ENCODE measurements at places on chromosomes 7 and 10.
A peak's percentile ranks its signal among the peaks of the same experiment; 100 is the strongest.

DNA sequence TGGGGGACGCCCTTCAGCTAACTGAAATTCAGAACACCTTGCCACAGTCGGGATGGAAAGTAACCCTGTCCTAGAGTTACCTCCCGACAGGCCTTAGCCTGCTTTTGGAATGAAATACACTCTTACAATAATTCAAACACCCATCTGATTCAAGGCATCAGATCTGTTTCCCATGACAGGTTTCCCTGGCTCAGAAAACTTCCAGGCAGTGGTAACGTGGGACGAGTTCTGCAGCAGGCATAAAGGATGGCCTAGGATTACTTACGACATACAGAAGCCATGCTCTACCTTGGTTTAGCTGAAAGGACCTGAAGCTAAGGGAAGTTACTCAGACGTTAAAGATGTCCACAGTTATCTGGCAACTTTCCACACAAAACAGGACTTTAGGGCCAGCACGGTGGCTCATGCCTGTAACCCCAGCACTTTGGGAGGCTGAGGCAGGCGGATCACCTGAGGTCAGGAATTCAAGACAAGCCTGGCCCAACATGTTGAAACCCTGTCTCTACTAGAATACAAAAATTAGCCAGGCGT, 5.0 kb downstream of the PAXIP1 start:
- no peak for DNase-seq

DNA sequence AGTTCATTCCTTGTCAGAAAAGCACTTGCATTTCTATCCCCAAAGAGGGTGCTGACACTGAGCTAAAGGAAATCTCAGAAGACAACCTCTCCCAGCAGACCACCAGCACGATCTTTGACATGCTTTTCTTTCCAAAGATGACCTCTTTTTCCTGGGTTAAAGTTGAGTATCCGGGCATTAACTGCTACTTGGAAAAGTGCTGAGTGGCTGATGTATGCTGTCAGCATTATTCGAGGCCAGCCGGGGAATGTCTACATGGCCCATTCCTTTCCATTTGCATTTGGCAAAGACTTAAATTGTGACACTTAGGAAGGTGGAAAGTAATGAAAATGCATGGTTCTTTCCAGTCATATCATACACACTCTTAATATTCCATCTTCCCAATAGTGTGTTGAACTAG, 90.6 kb upstream of the SKAP2 start:
- no peak for DNase-seq

GRCh38 chr7:20152511-20152910, 64.7 kb downstream of the MACC1 start:
- DNase-seq = no peak

- DNase-seq = no peak
These were observed 80.0 kb upstream of the LYZL1 start for GRCh38 chr10:29208845-29209244.

DNA sequence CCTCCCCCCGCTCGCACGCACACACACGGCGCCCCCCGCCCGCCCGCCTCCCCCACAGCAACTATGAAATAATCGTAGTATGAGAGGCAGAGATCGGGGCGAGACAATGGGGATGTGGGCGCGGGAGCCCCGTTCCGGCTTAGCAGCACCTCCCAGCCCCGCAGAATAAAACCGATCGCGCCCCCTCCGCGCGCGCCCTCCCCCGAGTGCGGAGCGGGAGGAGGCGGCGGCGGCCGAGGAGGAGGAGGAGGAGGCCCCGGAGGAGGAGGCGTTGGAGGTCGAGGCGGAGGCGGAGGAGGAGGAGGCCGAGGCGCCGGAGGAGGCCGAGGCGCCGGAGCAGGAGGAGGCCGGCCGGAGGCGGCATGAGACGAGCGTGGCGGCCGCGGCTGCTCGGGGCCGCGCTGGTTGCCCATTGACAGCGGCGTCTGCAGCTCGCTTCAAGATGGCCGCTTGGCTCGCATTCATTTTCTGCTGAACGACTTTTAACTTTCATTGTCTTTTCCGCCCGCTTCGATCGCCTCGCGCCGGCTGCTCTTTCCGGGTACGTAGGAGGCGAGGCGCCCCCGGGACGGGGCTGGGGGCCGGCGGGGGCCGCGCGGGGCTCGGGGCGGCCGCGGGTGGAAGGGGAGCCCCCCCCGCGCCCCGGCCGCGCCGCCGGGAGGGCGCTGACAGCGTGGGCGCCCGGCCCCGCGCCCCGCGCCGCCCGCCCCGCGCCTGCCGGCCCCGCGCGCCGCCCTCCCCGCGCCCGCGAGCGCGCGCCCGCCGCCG, 441 bp downstream of the BMI1 start:
- DNase-seq = peak; percentile 57

DNA sequence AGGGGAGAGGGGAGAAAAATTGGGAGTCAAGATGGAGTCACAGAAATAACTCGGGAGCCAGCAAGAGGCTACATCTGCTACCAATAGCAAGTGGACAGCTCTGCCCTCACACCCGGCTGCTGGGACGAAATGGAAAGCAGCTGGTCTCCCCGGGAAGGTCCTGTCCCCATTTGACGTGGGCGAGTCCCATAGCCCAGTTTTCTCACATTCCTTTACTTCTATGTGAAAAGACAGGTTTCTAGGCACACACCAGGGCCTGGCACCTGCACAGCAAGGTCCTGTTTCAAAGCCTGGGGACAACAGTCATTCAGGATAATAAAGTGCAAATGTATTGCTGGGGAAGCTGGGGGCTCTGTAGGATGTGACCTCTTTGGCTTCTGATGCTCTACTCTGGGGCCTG, 162.6 kb downstream of the OAT start:
- DNase-seq = no peak

DNA sequence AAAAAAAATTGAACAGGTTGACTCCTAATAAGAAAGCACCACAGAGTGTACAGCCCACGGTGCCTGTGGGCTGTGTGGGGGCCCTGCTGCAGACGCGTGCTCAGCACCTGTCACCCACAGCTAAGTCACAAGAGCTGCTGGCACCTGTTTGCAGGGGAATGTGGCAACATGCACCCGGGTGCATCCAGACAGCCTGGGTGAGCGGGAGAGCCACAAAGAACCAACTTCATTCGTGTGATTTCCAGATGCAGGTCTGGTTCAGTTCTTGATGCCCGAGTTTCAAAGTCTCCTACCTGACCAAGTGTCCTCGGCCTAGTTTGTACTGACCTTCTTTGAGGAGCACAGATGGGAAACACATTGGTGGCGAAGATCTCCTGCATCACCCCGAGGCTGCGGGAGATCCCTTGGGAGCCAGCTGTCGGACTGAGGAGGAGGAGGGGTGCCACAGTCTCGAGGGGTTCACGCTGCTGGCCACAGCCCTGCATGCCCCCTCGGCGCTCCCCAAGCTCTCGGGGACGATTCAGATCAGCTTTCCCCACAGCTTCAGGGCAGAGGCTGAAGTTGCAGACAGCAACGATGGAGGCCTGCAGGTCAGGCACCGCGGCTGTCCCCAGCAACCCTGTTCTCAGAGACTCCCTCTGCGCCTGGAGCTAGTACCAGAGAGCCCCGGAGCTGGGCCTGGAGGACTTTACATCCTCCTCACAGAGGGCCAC, 35.3 kb downstream of the AMZ1 start:
- DNase-seq = peak; percentile 12

DNA sequence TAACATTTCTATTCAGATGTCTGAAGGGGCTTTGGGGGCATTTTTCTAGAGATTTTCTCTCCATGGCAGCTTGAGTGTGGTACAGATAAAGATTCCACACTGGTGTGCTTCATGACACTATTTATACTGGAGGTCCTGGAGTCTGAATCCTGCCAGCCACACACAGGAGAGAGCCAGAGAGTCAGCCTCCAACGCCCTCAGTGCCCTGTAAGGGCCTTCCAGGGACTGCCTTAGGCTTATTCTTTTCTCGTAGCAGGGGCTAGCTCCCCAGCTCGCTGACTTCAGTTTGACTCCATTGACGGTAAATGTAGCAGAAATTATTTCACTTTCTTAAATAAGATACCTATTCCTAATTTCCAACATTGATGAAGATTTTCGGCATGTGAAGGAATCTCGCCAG, 100.9 kb downstream of the VSTM2A start:
- DNase-seq = no peak

DNA sequence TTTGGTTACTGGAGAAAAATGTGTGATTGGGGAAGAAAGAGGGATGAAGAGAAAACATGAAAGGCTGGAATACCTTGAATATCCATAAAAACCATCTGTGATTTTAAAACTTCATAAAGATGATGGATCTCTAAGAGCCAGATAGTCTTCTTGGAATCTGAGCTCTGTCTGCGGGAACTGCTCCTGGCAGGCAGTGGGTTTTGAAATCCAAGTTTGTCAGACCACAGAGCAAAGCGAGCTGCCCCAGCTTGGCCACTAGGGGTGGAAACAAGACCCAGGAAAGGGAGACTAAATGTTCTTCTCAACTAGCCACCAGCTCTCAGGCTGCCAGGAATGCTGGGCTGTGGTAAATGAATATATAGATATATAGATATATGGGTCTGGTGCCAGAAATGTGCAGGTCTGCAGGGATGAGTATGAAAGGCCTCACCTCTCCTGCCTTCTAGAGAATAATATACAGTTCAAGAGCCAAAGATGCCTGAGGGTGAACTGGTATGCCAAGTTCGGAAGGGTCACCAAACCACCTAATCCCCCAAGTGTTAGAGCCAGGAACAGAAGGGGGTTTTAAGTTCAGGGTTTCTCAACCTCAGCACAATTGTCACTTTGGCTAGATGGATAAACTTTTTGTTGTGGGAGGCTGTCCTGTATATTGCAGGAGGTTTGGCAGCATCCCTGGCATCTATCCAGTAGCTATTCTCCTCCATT, 208.8 kb downstream of the KCNMA1 start:
- no peak for DNase-seq

- no peak for DNase-seq
These were observed 415.5 kb upstream of the COBL start for GRCh38 chr7:51732116-51732515.

DNA sequence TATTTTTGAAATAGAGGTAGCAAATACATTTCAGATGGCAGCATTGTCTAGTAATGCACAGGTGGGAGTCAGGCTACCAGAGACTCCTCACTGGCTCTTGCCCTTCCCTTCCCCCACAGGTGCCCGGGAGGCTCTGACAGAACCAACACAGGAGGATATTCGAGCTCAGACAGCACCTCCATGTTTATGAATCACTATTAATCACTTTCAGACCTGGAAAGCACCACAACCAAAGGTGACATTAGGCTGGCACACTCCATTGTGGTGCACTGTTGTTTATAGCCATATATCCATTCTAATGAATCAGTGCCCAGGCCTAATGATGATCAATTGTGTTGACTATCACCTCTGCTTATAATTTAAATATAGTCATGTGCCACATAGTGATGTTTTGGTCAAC, 107.8 kb upstream of the NAMPT start:
- DNase-seq = no peak

- DNase-seq = no peak
These were observed 29.9 kb downstream of the CYTH3 start for GRCh38 chr7:6242561-6242960.

DNA sequence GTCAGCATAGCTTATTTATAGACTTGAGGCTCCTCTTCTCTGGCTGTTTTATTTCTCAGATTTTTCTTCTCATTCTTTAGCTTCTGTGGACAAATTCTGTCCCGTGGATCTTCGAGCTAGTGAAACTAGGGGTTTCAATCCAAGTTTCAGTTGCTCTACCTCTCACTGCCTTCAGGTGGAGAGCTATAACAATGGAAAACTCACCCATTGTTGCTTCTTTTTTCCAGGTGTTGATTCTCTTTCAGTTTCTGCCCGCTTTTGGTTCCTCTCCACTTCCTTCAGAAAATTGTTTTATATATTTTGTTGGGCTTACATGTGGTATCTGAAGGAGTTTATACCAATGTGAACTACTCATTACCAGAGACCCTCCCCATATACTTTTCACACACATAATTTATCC, 266.1 kb downstream of the TCF7L2 start:
- DNase-seq = no peak
